ENCODE measurements at places on chromosomes 2 and 18. TPM values are rescaled to one million over a fixed set of nuclear protein-coding genes. Genes with fewer than 3 reads are reported as not detected.

Gene TCF7L1
- 5.1 TPM for total RNA-seq

Gene GREB1
- total RNA-seq = 0.65 TPM

Gene DBI
- 91.3 TPM for total RNA-seq

Gene FZD7
- total RNA-seq = 21.3 TPM

Gene CSRNP3
- total RNA-seq = 1.6 TPM

Gene LYG2
- total RNA-seq = not detected

Data from hair follicle dermal papilla cell (primary cell).